Right kidney (tissue), 9 donors: ENCODE measurements at places on chromosomes 1 and 21.

- no peak for DNase-seq
Measured at GRCh38 chr1:21568006-21568746, 59.0 kb downstream of the ALPL start.

- no peak for DNase-seq
Measured at GRCh38 chr1:212668477-212668876, 31.2 kb downstream of the BATF3 start.

- peak; percentile 85 for DNase-seq
Measured at GRCh38 chr1:25543425-25544242, at the start of gene LDLRAP1. Gene LDLRAP1, plus strand, starts transcription at chr1:25543606. Its CDS starts 93 bp downstream, at chr1:25543699.

GRCh38 chr1:182251561-182251960 is 140.0 kb downstream of the GLUL start:
- DNase-seq = no peak

GRCh38 chr1:177820213-177820612 is 149.6 kb downstream of the SEC16B start:
- DNase-seq = no peak

DNA sequence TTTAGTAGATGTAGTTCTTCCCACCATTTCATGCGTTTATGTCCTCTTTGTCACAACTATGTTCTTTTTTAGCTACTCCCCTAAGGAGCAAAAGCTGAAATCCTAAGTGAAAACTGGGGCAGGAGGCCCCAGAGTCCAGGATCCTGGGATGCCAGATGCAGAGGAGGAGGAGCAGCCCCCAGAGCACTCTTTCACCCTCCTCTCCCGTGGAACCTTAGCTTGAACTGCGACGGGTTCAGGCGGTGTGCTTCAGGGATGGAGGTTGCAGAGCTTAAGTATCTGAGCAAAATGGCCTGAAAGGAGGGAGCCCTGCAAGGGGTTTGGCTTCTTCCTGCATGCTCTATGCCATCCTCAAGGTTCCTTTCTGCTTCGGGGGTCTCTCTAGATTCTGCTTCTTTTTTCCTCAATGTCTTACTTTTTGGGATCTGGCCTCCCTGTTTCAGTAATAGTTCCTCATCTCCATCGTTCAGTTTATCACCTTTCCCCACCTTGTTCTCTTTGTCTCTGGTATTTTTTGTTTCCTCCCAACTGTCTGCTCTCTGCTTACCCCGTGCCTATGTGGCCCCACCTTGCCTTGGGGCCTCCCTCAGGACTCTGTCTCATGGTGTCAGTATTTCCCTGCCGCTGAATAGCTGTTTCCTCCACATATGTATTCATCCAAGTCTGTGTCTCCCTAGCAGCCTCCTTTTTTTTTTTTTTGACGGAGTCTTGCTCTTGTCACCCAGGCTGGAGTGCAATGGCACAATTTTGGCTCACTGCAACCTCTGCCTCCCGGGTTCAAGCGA is 2.7 kb upstream of the NHLH1 start:
- no peak for DNase-seq

DNA sequence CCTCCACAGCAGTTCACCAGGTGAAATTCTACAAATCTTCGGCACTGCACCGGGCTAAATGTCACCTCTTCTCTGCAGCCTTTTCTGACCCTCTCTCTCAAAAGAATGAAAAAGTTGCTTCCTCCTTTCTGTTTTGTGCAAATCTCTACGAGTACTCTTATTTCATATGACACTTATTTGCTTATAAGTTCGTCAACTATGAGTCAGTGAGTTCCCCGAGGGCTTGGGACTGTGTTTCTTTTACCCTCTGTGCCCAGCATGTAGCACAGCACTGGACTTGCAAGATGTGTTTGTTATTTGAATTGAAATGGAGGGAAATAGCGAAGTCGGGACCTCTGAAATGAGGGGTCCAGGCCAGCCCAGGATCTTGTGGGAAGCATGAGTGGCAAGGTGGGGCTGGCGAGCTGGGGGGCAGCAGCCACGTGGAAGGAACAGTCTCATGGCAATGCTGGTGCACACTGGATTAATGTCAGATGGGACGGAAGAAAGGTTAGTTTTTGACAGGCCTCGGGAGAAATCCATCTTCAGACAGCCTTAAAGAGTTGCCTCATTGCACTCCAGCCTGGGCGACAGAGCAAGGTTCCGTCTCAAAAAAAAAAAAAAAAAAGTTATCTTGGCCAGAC is 6.2 kb downstream of the SLC6A9 start:
- no peak for DNase-seq

- no peak for DNase-seq
Measured at GRCh38 chr1:212178851-212179250, 106.4 kb upstream of the PPP2R5A start.
